ENCODE measurements at places on chromosomes 1 and 21.
A peak's percentile ranks its signal among the peaks of the same experiment; 100 is the strongest.

DNA sequence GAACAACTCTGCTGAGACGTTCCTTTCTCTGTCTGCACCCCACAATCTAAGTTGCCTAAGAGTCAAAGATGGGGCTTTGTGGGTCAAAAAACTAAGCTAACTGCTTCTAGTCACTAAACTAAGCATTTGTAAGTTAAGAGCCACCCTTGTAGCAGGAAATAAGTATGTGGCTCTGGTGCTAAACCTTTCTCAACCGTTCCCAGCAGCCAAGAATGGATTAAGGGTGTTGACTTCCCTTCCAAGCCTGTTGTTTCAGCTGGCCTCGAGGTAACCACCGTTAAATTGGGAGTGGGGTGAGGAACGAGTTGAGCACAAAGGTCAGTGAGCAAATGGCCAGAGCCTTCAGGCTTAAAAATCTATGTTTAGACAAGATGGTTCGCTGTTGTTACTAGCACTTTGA, 169.1 kb downstream of the TRIM33 start:
- DNase-seq = no peak

DNA sequence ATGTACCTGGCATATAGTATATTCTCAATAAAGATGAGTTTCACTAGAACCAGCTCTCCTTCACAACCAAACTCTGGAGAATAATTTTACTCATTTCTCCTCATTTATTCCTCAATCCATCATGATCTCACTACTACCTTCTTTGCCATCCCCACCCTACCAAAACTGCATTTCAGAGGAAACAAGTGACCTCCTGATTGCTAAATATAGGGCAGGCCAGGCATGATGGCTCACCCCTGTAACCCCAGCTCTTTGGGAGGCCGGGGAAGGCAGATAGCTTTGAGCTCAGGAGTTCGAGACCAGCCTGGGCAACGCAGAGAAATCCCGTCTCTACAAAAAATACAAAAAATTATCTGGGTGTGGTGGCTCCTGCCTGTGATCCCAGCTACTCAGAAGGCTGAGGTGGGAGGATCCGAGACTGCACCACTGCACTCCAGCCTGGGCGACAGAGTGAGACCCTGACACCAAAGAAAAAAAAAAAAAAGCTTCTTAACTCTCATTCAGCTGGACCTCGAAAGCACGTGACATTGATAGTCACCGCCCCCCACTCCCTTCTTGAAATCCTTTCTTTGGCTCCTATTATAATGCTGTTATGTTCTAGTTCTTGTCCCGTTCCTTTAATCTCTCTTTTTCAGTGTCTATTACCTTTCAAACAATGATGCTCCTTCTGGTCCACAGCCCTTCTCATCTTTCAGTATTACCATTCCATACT, 2.1 kb downstream of the TESK2 start:
- DNase-seq = no peak

DNA sequence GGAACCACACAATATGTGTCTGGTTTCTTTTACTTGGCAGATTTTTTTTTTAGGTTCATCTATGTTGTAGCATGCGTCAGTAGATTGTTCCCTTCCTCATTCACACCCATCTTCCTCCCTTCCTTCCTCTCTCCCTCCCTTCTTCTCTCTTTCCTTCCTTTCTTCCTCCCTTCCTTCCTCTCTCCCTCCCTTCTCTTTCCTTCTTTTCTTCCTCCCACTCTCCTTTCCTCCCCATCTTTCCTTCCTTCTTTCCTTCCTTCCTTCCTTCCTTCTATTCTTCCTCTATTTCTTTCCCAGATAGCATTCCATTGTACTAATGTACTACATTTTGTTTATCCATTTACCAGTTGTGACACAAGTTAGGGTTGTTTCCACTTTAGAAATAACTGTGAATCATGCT, 218.0 kb downstream of the RGS7 start:
- no peak for DNase-seq

DNA sequence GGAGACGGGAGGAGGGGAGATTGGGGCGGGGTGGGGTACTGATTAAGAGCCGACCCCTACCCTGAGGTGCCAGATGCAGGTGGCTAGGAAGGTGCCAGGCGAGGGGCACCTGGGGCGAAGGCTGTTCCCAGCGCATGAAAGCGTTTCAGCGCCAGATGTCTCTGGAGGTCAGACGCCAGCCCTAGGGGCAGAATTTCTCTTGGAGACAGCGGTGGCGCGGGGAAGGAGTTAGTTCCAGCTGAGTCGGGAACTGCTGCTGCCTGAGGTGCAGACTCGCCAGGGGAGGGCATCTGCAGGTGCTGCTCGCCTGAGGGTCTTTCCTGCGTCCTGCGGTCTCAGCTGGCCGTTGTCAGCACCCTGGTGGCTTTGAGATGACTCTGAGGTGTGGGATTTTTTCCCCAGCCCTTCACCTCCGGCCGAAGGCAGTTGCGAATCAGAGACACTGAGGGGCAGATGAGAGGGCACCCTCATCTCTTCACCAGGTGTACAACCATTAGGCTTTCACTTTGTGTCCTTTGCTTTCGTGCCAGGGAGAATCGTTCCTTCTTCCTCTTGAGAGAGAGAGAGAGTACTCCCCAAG, 539 bp downstream of the CGN start:
- no peak for DNase-seq

- no peak for DNase-seq
Measured at GRCh38 chr1:76871355-76871974, 4.2 kb downstream of the ST6GALNAC5 start.

DNA sequence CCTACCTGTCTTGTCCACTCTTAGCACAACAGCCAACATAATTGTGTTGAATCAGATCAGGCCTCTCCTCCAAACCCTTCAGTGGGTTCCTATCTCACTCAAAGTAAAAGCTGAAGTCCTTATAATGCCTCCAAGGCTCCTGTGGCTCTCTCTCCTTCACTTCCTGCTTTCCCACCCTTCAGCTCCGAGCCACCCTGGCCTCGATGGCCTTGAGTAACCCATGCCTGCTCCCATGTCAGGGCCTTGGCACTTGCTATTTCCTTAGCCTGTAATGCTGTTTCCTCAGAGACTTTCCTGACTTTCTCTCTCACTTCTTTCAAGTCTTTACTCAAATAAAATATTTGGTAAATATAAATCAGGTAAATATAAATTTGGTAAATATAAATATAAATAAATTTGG, 8.1 kb upstream of the PLEKHM2 start:
- no peak for DNase-seq

- no peak for DNase-seq
Measured at GRCh38 chr1:197252973-197253372, 15.1 kb upstream of the CRB1 start.

GRCh38 chr1:118960026-118960561, 28.0 kb downstream of the TBX15 start:
- DNase-seq = peak; percentile 88

GRCh38 chr1:182299728-182300616, 91.6 kb downstream of the GLUL start:
- peak; percentile 34 for DNase-seq

- no peak for DNase-seq
Measured at GRCh38 chr1:177024623-177025022, 139.9 kb downstream of the ASTN1 start.

GRCh38 chr1:153288634-153289275, 24.0 kb downstream of the PGLYRP3 start:
- DNase-seq = no peak

- DNase-seq = no peak
Measured at GRCh38 chr21:46366091-46366490, 42.1 kb downstream of the PCNT start.

DNA sequence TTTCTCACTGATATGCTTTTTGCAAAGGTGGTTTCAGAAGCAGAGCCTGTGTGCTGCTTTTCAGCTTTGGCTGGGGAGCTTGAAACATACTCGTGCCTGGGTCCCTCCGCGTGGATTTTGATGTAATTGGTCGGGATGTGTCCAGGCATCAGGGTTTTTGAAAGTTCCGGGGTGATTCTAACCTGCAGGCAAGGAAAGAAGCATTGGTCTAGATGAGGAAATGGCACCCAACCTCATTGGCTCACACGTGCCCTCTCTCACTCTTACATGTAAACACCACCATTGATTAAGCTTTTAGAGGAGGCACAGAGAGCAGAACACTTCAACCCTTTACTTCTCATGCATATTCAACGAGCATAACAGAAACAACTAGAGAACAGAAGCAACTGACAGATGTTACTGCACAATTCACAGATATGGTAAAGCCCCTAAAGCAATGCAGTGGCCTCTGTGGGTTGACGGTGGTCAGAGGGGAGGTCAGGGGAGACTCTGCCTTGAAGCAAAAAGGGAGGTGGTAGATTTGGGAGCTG, 112.1 kb downstream of the TLR5 start:
- DNase-seq = no peak

- no peak for DNase-seq
Measured at GRCh38 chr1:216612291-216612690, 110.9 kb downstream of the ESRRG start.

DNA sequence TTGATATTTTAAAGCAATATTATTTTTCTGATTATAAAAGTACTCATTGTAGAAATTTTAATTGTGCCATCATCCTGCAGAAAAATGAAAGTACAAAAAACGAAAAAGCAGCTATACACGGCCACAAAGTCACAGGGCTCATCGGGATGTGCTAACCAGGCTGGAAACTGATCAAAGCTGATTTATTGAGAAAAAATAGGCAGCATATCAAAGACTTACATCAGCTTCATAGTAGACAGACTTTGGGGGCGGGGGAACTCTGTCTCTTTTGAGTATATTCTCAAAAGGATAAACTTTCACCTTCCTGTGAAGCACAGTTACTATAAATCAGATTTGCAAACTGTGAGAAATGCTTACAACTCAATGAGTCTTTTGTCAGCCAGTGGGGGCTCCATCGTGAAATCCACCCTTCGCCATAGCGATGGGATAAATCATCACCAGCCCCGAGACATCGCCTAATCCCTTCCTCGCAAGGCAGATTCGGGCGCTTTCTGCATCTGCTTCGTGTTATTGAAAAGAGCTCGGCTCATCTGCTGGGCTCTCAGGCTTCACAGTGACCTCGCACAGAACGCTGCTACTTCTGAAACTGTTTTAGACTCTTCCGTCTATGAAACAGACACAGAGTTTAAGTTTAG, 69.2 kb upstream of the ERG start:
- DNase-seq = peak; percentile 98

- DNase-seq = peak; percentile 48
Measured at GRCh38 chr21:17585875-17586450, 26.7 kb downstream of the BTG3 start.

GRCh38 chr1:94953746-94954145, 26.8 kb upstream of the CNN3 start:
- DNase-seq = peak; percentile 78

DNA sequence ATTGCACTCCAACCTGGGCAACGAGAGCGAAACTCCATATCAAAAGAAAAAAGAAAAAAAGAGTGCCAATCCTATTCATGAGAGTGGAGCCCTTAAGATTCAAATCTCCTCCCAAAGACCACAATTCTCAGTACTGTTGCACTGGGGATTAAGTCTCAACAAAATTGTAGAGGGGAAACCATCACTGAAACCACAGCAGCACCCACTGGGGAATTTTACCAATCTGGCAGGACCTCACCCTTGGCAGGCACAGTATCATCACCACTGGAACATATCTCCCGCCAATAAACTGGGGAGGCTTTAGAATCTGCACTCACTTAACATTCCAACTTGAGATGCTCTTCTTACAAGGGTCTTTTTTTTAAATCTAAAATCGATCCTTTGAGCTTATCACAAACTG, 41.0 kb downstream of the LRRC40 start:
- no peak for DNase-seq

- DNase-seq = no peak
Measured at GRCh38 chr1:4854367-4854766, 200.0 kb downstream of the AJAP1 start.

DNA sequence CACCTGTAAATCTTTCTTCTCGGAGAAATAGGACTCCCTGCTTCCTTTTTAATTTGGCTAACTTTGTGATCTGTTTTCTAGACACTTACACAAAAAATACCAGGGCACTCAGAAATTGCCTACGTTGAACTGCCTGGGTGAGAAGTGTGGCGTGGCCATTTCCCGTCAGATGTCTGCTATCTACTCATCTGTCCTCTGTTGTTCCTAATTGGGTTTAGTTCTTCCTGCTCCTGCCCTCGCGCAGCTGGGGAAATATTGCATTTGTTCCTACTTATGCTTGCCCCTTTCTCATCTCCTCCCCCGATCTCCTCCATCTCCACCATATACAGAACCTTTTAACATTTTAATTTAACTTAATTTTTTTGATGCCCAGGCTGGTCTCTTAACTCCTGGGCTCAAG, 55.1 kb downstream of the CD58 start:
- DNase-seq = no peak

- no peak for DNase-seq
Measured at GRCh38 chr1:46689356-46689755, 17.7 kb downstream of the TEX38 start.
